Activated effector memory CD4-positive, alpha-beta T cell treated with Interleukin-2 at 50 U/mL for 16 hours (primary cell): ENCODE measurements at places on chromosomes 11 and 22.

DNA sequence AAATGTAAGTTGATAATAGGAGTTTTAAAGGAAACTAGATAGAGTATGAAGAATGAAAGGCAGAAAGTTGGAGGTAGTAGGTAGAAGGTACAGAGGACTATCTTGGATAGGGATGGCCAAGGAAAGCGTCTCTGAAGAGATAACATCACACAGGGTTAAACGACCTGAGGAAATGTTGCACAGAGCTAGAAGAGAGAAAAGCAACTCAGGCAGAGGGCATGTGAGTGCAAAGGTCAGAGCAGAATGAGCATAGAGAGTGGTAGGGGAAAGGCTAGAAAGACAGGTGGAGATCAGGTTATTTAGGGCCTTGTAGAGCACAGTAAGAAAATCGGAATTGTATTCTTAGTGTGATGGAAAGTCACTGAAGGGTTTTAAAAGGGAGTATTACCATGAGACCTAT is 232.0 kb downstream of the SOX6 start:
- DNase-seq, result no peak

DNA sequence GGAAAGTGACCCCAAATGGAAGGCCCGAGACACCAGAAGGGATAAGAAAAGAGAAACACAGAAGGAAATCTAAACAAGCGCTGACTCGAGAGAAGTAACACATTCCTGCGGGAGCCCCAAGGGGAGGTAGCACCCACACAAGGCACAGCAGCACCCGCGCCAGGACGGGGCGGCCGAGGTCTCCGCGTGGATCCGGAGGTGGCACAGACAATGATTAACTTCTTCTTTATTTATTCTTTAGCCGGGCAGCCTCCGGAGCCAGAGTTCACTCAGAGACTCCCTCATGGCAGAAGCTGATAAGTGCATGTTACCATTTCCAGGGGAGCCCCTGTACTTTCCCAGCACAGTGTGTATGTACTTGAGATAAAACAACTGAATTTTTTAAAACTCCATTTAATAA is 5.1 kb downstream of the TOLLIP start:
- no peak for DNase-seq

- DNase-seq, result no peak
These were observed 20.2 kb upstream of the RGL4 start for GRCh38 chr22:23670378-23671295.

GRCh38 chr22:37023743-37024338 is 4.3 kb downstream of the MPST start:
- no peak for DNase-seq

GRCh38 chr11:134925432-134925831 is 513.4 kb upstream of the B3GAT1 start:
- DNase-seq, result no peak

DNA sequence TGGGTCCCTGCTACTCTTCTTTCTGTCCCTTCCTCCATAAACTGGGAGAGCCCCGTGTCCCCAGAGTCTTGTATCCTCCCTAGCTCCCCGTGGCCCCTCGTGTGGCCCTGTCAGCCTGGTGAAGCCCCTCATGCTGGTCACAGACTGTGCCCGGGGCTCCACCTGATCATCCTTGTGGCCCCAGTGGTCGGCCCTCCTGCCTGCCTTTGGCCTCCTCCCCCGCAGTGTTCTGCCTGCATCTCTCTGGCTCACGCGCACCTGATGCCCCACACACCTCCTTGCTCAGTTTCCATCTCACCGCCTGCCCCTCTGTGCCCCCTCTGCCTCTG is 1.2 kb upstream of the CABP2 start:
- no peak for DNase-seq

DNA sequence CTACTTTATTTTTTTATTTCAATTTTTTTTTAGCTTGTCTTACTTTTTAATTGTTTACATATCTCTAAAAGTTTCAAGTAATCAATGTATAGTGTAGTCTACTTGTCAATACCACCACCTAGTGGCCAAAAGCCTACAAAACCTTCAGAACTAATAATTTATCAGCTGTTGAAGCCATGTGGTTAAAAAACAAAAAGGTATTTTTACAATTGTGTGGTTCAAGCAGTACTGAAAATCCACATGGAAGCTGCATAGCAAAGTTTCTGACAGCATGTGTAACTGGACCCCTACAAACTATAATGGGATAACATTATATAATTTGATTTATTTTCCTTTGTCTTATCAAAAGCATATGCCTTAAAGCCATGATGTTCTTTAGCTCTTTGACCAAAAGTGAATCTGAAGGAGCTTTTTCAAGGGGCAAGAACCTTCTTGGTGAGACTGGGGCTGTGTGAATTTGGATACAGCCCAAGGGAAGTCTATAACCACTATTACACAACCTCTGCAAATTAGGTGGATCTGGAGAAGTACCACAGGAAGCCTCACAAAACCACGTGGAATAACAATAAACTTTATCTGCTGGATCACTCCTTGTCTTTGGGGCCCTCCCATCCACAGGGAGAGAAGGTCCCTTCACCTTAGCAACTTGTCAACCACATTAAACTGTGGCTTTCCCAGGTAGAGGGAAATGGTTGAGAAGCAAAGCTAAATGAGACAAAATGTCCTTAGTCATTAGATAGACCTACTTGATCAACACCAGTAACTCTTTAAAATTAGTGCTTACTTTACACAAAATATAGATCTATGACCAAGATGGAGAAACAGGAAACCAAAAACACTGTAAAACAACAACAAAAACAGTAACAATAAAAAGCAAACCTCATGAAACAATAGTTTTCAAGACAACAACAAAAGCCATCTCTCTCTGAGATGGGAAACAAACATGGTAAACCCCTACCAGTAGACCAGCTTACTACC is 9.9 kb downstream of the NARS2 start:
- no peak for DNase-seq

DNA sequence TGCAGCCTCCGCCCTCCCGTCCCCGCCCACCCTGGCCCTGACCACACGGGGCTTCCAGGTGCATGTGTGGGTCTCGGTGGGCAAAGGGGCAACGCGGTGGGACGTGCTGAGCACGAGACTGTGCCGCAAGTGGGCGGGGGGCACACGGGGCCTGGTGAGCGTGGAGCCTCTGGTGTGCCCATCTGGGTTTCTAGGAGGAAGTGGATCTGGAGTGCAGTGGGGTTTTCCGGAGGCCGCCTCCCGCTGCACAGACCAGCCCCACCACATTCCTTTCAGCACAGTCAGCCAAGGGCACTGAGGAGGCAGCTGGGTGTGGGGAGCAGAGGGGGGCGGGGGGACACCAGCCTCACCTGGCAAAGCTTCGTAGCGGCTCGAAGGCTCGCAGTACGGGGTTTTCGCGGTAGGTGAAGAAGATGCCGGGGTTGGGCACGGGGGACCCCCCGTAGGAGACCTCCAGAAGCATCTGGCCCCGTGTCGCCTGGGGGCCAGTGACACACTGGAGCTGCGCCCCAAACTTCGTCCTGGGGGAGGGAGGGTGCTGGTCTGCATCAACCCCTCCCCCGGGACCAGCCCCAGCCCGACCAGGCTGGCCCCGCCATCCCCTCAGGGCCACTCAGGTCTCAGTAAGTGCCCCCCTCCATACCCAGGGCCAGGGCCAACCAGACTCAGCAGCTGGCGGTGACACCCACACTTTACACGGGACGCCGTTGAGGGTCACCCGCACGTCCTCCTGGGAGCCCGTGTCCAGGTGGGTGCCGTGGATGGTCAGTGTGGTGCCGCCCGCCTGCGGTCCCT is 12.4 kb upstream of the MAPK11 start:
- DNase-seq, result no peak

GRCh38 chr22:29343313-29343805 is 27.9 kb upstream of the RASL10A start:
- no peak for DNase-seq

GRCh38 chr11:47109051-47109726 is 67.5 kb downstream of the ARFGAP2 start:
- DNase-seq, result no peak

- no peak for DNase-seq
These were observed 48.9 kb downstream of the FAR1 start for GRCh38 chr11:13717331-13717730.
